ENCODE measurements at places on chromosomes 7 and 10.

DNA sequence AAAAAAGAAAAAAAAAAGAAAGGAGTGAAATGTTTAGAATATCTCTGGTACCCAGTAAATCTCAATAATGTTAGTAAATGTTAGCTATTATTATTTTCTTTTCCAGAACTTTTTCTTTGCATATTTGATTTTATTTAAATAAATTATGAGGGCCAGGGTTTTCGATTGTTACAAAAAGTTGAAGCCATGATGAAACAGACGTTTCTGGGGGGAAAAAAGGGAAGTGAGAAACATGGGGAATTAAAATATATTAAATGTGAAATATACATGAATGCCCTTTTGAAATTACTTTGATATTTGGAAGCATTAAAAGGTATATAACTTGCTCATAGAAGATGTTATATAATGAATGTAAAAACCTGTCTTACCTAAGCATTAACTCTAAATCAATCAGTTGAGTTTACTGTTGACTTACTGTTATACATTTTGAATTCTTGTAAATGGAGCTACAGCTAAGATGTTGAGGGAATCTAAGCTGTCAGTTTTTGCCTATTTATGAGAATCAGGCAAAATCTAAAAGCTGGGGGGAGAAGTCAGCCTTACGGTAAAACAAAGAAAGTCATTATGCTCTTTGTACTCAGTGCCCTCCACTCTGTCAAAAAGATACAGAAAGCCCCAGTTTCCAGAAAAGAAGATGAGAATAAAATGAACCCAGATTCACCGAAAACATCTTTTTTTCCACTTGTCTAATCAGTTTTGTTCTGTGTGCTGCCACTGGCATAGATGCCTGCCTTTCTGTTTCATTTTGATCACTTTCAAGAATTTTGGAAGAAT, 30.0 kb upstream of the KDM7A start:
- no peak for DNase-seq

- no peak for DNase-seq
These were observed 530.1 kb upstream of the FOXK1 start for GRCh38 chr7:4151926-4152549.

- DNase-seq = no peak
These were observed 145.8 kb downstream of the CDH23 start for GRCh38 chr10:71542478-71542877.

- no peak for DNase-seq
These were observed 188.6 kb downstream of the RPS24 start for GRCh38 chr10:78222096-78222790.

DNA sequence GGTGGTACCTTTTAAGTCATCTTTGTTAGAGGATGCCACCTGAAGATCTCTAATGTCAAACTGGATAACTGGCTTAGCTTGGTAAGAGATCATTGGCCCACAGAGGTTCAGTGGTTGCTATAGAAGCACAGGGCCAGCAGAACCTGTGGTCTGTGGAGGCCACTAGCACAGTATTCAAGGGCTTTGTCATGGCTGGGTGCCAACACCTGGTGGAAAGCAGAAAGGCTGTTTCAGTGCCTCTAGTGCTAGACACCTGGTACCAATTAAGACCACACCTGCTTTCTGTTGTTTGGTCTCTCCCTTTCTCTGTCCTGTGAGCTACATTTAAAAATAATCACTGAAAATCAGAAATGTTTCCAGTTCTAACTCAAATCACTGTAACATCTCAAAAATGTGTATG, 10.0 kb upstream of the PCGF5 start:
- peak; percentile 14 for DNase-seq

- no peak for DNase-seq
These were observed 265.4 kb downstream of the DNAJB6 start for GRCh38 chr7:157602156-157602555.

DNA sequence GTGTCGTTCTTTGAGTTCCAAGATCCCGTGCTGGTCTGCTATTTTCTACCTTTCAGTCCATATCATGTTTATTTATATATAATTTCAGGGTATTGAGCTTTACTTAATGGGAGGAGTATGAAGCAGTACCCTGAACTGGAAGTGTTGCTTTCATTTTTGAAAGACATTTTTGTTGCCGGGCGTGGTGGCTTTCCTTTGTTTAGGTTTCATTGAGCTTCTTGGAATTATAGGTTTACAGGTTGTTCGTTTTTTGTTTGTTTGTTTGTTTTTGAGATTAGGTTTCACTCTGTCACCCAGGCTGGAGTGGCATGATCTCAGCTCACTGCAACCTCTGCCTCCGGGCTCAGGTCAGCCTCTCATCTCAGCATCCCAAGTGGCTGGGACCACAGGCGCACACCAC, 7.4 kb downstream of the ZNF487 start:
- no peak for DNase-seq

GRCh38 chr7:15648461-15648961, 38.0 kb downstream of the MEOX2 start:
- no peak for DNase-seq

GRCh38 chr10:104256335-104256961, 1.8 kb downstream of the GSTO1 start:
- no peak for DNase-seq

- DNase-seq = no peak
These were observed 780.6 kb downstream of the INHBA start for GRCh38 chr7:40922316-40922670.

DNA sequence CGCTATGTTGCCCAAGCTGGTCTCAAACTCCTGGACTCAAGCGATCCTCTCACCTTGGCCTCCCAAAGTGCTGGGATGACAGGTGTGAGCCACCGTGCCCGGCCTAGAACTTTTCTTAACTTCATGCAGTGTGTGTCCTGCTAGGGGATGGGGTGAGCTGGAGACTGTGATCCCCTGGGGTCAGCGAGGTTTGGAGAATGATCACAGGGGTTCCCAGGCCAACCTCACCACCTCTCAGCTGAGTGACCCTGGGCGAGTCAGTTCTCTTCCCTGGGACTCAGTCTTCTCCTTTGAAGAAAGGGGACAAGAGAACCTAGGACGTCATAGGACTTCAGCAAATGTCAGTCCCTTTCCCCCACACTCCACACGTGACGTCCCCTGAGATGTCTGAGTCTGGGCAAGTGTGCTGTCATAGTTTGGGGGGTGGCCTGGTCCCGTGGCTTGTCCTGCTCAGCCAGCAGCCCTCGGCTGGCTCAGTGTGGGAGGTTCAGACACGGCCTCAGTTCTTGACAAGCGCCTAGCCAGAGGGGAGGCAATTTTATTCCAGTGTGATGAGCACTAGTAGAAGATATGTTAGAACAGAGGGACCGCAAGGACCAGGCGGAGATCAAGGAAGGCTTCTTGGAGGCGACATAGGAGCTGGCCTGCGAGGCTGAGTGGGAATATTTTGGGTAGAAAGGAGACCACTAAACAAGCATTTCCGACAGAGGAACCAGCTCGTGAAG, 43.3 kb upstream of the ELN start:
- DNase-seq = no peak

GRCh38 chr7:157459966-157460365, 123.2 kb downstream of the DNAJB6 start:
- no peak for DNase-seq

DNA sequence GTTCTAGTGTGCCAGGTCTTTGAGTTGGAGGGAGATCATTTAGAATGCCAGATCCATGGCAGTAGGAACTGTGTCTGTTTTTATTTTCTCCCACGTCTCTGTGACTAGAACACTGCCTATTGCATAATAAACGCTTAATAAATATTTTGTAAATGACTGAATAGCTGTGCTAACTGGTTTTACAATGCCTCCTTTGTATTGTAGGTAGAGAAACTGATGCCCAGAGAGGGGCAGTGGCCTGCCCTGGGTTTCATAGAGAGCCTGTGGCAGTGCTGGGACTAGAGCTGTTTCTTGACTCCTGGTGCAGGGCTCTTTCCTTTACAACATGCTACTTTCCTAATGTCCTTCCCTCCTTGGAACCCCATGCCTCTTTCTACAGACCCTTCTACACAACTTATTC, 2.5 kb downstream of the TAS2R5 start:
- DNase-seq = no peak

GRCh38 chr10:16816171-16816570, 1.1 kb downstream of the RSU1 start:
- no peak for DNase-seq

DNA sequence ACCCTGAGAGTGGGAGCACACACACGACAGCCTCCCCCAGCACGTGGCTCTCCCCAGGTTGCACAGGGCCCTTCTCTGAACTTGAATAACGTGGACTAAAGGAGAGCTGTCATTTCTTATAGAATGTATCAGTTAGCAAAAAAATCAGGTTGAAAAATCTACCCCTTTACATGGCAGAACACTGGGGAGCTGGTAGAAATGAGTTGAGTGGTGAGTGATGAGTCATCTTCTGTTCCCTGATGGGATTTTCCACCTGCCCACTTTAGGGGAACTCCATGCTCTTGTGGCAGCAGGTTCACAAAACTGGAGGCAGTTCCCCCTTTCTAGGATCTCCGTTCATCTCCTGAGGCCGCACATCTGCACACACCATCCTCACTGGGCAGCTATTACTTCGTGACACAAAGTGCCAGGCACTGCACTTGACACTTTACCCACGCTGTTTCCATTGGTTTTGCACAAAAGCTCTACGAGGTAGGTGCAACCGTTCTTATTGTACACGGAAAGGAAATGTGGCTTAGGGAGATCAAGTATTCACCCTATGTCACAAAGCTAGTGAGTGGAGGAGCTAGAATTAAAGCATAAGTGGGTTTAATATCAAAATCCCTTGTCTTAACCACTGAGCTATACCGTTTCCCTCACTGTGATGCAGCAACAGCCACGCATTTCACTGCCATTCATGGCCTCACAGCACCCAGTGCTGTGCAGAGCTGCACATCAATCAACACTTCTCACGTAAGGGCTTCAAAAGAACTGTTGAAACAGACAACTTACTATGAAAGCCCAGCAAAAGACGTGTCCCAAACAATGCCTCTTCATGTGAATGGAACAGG, 80.2 kb downstream of the RNF216 start:
- DNase-seq = peak; percentile 59

GRCh38 chr7:89839329-89839728, 314.9 kb upstream of the STEAP1 start:
- no peak for DNase-seq

DNA sequence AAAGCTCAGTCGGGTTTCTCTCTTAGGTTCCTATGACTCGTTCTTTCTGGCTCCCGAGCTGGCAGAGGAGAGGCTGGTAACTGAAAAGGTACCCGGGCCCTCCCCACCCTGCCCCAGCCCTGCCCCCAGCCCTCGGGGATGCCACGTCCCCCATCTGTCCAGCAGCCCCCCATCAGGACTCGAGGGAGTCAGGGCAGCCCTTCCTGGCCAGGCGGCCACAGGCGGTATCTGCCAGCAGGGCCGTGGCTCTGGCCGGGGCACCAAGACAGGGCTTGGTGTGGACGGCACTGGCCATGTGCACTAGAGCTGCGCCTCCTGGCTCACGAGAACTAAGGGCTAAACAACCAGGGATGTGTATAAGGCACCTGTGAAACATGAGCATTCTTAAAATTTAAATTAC, 29.7 kb downstream of the KNDC1 start:
- no peak for DNase-seq

DNA sequence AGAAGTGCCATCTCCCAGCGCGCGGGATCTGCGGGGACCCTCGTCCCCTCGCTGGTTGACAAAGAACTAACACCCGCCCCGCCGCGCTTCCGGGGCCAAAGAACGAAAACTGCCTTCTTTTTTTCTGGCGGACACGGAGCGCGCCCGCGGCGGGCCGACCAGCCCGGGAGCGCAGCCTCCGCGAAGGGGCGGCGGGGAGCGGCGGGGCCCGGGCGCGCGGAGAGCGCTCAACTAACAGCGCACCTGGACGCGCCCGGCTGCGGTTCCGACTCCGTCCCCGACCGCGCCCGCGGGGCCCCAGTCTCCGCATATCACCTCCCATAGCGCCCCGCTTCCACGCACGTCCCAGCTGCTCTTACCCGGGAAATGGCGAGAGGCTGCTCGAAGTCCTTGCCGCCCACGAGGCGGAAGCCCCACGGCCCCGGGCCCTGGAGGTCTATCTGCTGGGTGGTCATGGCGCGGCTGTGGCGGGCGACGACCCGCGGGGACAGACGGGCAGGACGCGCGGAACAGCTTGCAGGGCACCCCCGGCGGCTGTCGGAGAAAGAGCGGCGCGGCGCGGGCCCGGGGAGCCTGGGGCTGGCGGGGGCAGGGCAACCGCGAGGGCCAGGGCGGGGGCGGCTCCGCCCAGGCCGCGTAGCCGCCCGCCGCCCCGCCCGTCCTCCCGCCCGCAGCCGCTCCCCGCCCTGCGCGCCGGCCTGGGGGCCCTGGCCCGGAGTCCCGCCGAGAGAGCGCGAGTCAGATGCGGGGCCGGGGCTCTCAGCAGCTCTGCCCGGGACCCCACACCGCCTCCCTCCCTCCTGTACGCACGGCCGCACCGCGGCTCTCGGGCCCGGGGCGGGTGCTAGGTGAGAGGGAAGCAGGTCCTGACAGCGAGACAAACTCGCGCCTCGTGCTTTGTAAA, at the start of gene PDLIM1:
Gene PDLIM1 (minus strand): TSS at position 543 of the 904 bp plus-strand sequence. CDS start 88 bp downstream, at position 455.
- peak; percentile 46 for DNase-seq

DNA sequence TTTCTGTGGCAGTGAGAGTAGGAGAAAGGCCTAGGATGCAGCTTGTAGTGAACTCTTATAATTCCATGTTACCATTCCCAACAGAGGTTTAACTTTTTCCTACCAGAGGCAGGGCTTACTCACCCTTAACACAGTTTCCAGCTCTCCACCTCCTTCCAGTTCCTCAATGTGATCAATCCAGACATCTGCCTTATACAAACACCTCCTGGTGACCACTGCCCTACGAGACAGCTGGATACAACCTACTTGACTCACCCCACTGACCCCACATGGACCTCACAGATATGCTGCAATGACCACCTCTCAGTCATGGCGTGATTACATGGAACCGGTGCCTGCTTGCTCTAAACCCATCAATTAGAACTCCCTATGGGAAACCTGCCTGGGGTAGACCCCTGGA, 326.5 kb downstream of the TNS3 start:
- no peak for DNase-seq

- no peak for DNase-seq
These were observed 9.0 kb downstream of the EMX2 start for GRCh38 chr10:117551330-117552155.

DNA sequence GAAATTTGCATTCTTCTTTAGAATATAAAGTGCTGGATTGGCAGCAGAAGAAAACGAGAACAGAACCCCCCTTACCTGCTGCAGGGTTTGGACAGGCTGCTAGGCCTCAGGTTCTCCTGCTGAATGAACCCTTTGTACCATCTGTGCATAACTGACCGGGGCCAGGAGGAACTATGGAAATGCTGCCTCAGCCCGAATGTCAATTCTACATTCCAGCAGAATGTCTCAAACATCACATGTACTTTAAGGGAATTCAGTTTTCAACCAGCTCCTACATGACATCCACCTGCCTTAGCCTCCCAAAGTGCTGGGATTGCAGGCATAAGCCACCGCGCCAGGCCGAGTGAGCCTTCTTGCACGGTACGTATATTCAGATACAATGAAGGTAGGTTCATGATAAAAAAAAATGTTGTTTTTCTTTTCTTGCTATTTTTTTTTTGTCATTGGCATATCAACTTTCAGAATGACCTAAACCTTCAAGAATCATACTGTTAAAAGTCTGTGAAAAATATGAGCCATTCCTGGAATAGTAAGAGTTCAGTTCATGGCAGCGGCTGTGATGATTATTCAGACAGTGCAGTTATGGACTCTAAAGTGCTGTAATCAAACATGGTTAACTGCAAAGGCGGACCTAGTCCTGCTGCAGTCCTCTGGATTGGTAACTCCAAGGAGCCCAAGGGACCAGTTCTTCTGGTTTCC, 84.4 kb upstream of the TNS3 start:
- no peak for DNase-seq

All from CD8-positive, alpha-beta memory T cell (primary cell).